ENCODE measurements at places on chromosomes 1 and 21. TPM values are rescaled to one million over a fixed set of nuclear protein-coding genes. Genes with fewer than 3 reads are reported as not detected.

The GPATCH3 gene
- 14.8 TPM for polyA plus RNA-seq

The BEND5 gene
- polyA plus RNA-seq: 27.4 TPM

The CYP4A11 gene
- polyA plus RNA-seq: 59.8 TPM

The ECM1 gene
- polyA plus RNA-seq: 11.9 TPM

The MR1 gene
- polyA plus RNA-seq: 3.6 TPM

The MRAP gene
- 0.33 TPM for polyA plus RNA-seq
